Activated CD4-positive, alpha-beta memory T cell treated with anti-CD3 and anti-CD28 coated beads for 36 hours (primary cell): ENCODE measurements at places on chromosomes 3 and 15.

- no peak for DNase-seq
Observed at GRCh38 chr3:64440498-64440897, 215.2 kb upstream of the PRICKLE2 start.

DNA sequence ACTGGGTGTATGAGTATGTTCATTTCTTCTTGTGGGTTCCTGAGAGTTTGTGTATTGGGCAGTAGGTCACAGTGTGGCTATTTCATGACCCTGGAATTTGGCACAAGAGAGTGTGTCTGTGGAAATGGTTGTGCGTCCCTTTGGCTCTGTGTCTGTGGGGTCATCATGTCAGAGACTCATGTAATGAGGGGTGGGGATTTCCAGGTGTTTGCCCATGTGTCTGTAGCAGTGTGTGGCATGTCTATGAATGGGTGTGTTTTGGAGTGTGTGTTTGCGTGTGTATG is 1.3 kb upstream of the GATA2 start:
- DNase-seq = peak; percentile 2

GRCh38 chr15:39250460-39251186 is 330.3 kb upstream of the THBS1 start:
- DNase-seq = no peak

DNA sequence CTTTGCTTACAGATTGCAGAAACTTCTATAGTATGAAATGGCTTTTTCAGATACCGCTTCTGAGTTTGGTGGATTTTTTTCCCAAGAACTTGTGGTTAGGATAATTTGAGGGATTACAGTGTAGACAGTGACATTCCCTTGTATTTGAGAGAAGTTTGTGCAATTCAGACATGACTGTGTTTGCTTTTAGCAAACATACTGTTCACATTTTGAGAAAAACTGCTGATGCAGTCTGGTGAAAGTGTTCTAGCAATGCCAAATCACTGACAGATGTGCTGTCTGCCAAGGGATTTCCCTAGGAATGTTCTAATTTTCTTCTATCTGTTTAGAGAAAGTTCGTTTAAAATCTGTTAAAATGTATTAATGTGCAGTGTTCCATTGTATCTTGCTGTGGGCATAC is 652.6 kb downstream of the FHIT start:
- DNase-seq = no peak

- no peak for DNase-seq
Observed at GRCh38 chr3:119324899-119325298, 30.7 kb downstream of the ARHGAP31 start.

DNA sequence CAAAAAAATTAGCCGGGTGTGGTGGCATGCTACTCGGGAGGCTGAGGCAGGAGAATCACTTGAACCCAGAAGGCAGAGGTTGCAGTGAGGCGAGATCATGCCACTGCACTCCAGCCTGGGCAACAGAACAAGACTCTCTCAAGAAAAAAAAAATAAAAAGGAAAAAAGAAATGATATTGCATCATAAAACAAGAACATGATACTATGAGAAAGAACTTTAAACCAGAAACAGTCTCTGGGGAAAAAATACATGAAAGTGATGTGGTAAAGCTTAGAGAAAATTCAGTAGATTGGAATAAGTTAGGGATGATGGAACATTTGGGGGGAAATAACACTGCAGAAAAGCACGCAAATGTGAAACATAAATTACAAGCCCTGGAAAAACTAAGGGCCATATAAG is 54.7 kb downstream of the CRYGS start:
- DNase-seq = no peak

- DNase-seq = no peak
Observed at GRCh38 chr3:171883257-171883892, 40.2 kb downstream of the TMEM212 start.

DNA sequence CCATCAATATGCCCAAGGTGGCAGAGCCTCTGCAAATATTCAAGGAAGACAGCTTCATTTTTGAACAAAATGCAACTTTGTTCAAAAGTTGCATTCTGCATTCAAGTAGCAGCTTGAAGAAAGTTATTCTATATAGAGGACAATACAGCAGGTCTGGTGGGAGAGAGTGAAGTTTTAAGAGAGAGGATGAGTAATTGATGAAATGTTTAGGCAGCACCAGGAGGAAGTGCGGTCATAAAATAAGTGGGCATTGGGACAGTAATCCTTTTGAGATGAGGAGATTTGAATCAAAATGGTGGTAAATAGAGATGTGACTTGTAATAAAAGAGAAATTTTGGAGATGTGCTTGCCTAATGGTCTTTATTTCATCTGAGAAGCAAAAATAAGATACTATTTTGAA is 607.3 kb upstream of the ZNF385D start:
- no peak for DNase-seq

DNA sequence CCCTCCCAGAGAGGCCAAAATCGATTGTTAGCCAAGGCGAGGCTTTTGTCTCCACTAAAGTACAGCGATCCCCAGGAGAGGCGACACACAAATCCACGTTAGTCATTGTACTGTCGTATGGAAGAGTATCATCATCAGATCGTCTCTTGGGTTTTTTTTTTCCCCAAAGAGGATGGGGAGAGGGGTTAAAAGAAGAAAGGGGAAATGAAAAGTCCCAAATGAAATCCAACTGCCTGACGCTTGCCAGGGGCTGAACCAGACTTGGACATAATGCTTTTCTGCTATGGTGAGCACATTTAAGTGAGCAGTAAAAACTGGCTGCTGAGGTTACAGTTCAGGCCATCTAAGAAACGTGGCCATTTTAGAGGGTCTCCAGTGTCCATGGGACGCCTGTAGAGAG is 37.9 kb upstream of the CTSH start:
- no peak for DNase-seq

DNA sequence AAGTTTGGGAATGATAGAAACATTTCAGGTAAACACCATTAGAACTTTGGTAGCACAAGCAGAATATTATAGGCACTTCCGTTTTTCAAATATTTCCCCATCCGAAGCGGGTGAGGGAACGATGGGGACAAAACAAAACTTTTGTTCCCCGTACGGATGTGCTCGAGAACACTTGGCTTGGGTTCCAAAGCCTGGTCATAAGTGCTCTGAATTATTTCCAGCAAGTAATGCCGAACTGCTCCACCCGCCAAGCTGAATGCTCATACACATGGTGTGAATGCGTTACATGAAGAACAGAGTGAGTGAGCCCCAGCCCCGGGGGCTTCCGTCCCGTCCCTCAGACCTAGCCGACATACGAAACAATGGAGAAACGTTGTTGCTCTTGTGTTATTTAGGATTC is 438.2 kb upstream of the ARRDC4 start:
- no peak for DNase-seq

- no peak for DNase-seq
Observed at GRCh38 chr3:55368366-55368765, 118.7 kb downstream of the WNT5A start.

- peak; percentile 100 for DNase-seq
Observed at GRCh38 chr3:133573054-133573628, 345 bp upstream of the CDV3 start.

GRCh38 chr15:71743861-71744382 is 66.4 kb upstream of the NR2E3 start:
- peak; percentile 58 for DNase-seq

- no peak for DNase-seq
Observed at GRCh38 chr3:39013289-39013688, 38.5 kb downstream of the SCN11A start.

- peak; percentile 68 for DNase-seq
Observed at GRCh38 chr3:15097891-15098290, 1.1 kb downstream of the RBSN start.

GRCh38 chr3:46874430-46874829 is 3.1 kb upstream of the PTH1R start:
- no peak for DNase-seq

- no peak for DNase-seq
Observed at GRCh38 chr3:120741837-120742197, 499 bp downstream of the RABL3 start.

DNA sequence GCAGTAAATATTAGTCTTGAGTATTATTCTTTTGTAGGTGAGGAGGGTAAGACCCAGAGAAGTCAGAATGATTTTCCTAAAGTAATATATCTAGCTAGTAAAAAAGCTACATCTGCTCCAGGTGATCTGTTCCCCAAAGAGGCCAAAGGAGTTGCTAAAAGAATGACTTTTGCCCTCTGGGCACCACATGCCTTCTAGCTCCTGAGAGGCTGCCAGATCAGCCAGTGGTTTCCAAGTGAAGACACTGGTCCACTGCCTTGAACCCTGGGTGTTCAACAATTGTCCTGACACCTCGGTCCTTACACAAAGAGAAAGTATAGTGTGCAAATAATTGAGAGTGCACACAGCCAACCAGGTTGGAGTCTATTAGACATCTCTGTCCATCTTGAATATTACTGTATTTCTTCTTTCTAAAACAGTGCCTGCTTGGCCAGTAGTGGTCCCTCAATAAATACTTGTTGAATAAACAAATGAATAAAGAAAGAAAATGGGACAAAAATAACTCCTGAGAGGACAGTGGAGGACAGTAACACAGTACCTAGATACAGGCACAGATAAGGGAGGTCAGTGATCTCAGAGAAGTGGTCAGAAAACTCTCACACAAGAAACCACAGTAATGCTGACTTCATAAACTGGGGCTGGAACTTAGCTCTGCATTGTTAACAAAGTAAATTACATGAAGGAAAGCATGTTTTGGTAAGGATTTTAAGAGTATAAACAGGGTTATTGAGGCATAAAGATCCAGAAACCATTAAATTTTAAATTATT is 56.6 kb upstream of the CSTA start:
- no peak for DNase-seq

- DNase-seq = no peak
Observed at GRCh38 chr3:31688984-31689383, 156.3 kb downstream of the STT3B start.

DNA sequence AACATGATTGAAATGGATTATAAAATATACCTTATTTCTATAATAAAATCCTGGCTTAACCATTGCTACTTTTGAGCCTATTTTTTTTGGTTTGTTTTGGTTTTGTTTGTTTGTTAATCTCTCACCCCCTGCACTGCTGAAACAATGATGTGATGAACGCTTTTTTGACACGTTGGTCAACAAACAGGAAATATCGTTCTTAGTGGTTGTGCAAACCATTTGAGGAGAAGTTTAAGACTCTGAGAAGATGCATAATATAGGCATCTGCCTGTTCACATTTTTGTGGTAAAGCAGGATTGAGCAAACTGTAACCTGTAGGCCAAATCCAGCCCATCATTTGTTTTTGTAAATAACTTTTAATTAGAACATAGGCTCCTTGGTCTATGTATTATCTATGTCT is 75.5 kb upstream of the MDFIC2 start:
- DNase-seq = no peak
